ENCODE measurements at places on chromosomes 2 and 18.

GRCh38 chr2:226782092-226782713, 17.4 kb downstream of the IRS1 start:
- no peak for DNase-seq

- DNase-seq = no peak
These were observed 43.2 kb downstream of the SP100 start for GRCh38 chr2:230459216-230459615.

- DNase-seq = no peak
These were observed 85.6 kb downstream of the SS18 start for GRCh38 chr18:26004832-26005231.

- no peak for DNase-seq
These were observed at the start of gene TEKT4 for GRCh38 chr2:94871226-94872087. Gene TEKT4, plus strand, starts transcription at chr2:94871430. Its CDS starts 150 bp downstream, at chr2:94871580.

DNA sequence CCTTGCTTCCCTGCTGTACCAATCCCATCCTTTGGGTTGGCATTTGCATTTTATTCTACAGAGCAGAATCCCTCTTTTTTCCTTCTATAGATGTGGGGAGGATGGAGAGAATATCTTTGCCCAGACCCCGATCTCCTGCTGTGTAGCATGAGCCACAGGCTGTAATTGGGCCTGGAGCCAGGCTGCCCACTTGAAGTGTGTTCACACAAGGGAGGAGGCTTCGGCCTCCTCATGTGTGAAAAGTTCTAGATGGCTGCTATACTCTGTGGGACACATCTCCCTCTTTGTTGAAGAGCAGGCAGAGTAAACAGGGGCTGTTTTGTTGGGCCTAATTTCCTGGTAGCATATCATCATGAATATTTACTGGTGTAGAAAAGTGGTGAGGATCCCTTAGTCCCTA, 126.3 kb downstream of the XRCC5 start:
- DNase-seq = no peak

DNA sequence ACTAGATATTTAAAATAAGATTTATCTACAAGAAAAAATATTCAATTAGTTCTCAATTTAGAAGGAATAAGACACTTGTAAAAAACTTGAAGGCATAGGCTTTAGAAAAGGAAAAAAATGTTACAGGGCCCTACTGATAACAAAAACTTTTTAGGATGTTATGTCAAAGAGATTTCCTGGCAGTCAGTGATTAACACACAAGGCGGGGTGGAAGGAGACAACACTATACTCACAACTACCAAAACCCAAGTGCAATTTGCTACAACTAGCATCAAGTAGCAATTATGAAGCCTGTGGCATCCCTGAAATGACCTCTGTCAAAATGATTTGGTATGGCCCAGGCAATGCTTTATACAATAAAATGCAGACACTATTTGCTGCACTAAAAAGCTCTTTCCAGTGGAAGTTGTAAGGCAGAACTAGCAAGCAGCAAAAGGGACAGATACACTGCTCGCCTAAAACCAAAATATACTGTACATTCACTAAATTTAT, 15.3 kb downstream of the STRN start:
- no peak for DNase-seq

Data from GM13976 (cell line).